ENCODE measurements at places on chromosomes 6 and 20. TPM values are rescaled to one million over a fixed set of nuclear protein-coding genes. Genes with fewer than 3 reads are reported as not detected.

KIF3B gene
- 30.3 TPM for total RNA-seq

GJA10 gene
- not detected for total RNA-seq

SIRPG gene
- not detected for total RNA-seq

ENPP5 gene
- total RNA-seq: 0.78 TPM

NEURL2 gene
- 2.7 TPM for total RNA-seq

TCP11 gene
- 0.37 TPM for total RNA-seq

HLA-DOA gene
- total RNA-seq: not detected

NKAPL gene
- total RNA-seq: 1.6 TPM
